Vagina (tissue), 2 donors: ENCODE measurements at places on chromosomes 6 and 20.

DNA sequence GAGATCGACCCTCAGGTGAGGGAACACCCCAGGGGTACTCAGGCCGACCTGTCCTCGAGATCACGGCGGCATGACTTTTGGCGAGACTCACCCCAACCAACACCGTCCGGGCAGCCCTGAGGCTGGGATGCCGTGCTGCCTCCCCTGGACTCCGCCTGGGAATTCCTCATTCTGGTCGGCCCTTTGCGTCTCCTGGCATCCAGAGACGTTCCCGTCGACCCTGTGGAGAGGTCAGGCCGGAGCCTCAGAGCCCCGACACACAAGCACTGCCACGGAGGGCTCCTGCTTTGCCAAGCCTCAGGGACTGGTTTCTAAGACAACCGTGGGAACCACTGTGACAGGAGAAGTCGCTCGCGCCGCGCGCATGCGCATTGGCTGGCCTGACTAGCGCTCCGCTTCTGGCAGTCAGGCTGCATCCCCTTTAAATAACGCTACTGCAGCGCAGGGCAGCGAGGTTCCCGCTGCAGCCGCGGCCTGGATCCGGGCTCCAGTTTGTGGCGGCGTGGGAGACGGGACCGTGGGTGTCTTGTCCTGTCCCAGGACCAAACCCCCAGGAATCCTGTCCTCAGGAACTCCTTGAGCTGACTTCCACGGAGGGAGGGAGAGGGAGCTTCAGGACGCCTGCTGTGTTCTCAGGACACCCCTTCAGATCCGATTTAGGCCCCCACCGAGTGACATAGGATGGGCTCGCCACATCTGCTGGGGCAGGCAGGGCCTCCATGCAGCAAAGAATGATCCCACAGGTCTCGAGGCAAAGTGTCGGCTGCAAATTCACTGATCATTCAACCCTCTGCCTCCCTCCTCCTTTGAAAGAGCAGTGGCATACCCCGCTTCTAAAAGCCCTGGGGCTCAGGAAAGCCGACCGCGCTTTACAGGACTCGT lies 163.2 kb upstream of the ZNF337 start:
- no peak for DNase-seq

DNA sequence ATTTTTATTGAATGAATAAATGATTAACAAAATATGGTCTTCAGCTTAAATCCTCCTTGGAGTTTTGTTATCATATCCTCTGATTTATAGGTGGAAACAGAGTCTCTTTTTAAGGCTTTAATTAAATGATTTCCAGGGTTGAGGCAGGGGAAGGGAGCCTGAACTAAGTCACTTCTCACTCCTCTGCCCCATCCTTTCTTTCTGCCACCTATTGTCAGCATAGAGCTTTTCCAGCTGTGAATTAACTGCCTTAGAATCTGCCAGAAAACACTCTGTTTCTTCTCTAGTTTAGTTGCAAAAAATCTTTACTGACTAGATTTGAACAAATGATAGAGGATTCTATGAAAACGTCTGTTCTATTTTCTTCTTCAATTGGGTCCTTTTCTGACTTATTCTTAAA lies 9.8 kb downstream of the OGFRL1 start:
- no peak for DNase-seq

DNA sequence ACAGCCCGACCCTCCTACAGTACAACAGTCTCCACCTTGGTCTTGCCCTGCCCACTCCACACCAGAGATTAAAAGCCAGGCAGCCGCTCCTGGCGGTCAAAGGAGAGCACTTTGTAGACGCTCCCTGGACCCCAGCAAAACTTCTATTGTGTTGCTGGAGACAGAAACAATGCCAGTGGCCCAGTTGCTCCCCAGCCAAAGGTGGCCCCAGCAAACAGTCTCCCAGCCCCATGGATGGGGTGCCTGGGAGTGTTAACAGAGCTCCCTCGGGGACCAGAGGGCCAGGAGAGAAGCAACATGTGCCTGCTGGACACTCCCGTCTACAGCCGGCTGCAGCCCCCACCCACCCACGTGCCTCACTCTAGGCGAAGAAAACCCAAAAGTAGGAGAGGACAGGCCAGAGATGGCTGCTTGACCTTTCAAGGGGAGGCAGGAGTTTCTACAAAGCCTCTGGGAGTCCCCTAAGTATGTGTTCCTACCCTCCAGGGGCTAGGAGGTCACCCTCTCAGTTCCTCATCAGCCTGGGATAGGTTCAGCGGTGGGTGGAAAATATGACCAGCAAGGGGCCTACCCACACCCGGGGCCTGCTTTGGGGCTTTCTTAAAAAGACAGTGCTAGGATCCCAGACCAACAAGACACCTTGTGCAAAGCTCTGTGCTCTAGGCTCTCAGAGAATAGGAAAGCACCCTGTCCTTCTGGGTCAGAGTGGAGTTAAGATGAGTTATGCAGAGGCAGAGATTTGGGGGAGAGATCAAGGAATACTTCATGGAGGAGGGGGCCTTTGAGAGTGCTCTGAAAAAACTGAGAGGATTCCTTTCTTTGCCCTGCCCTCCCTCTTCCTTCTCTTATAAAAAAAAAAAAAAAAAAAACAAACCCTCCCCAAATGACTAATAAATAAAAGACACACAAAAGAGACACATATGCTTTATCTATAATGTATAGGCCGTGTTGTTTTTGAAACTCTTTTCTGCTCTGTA lies 19.0 kb upstream of the PREX1 start:
- no peak for DNase-seq

DNA sequence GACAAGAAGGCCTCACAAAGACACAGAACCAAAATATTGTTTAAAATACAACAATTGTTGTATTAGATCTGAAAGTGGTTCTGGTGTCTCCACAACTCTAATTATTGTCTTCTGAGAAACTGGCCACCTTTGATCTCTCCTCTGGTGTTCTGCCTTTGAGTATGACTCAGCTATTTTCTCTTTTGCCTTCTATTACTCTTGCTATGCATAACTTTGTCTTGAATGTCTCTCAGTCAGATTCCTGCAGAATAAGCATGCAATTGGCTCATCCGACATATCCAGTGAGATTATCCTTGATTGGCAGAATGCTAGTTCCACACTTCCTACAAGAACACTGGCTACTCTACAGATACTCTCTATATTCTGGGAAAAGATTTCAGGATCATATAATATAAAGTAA lies 14.3 kb upstream of the EPM2A start:
- no peak for DNase-seq

DNA sequence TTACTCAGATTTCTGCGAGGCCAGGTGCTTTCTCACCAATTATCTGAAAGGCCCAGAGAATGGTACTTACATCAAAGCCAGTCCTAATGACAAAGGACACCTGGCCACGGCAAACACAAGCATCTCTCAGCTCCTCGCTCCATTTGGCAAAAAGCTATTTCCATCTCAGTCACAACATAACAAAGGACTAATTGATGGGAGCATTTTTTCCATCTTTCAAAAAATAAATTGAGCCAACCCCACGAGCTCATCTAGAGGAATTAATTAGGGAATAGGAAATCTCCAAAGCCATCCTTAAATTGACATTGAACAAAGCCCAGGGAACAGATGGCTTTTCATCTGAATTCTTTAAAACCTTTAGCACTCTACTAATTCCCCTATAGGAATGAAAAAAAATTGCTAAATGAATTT lies 236.7 kb downstream of the HAO1 start:
- DNase-seq = no peak

GRCh38 chr20:49400904-49401303 lies 81.6 kb downstream of the KCNB1 start:
- no peak for DNase-seq

GRCh38 chr6:91659891-91660290 lies 1073.0 kb upstream of the MAP3K7 start:
- no peak for DNase-seq

GRCh38 chr6:165762876-165763275 lies 99.8 kb upstream of the PDE10A start:
- DNase-seq = no peak

DNA sequence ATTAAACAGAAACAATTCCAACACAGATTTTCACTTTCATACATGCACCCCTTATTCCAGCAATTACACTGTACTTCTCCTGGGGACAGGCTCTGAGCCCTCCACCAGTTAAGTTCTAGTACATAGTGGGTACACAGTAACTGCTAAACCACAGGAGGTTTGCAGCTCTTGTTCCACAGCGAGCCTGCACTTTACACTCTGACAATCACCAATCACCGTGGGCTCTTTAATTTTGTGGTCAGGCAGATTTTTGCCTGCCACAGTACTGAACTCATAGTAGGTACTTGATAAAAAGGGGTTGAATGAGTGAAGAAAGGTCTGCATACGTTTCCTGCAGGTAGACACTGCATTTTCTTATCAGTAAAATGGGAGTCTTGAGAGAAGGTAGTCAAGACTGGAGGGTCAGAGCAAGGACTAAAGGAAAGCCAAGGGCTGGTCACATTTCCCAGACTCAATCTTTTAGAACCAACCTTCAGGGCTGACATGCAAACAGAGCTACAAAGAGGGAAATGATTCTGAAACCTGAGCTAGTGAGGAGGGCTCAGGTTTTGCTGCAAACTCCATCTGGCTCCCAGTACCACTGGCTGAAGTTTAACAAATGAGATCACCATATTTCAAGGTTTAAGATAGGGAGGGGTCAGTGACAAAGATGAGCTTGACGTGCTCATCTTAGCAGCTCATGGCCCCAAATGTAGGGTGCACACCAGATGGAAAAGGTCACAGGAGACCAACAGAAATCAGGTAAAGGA lies 404.6 kb downstream of the BTBD9 start:
- no peak for DNase-seq

DNA sequence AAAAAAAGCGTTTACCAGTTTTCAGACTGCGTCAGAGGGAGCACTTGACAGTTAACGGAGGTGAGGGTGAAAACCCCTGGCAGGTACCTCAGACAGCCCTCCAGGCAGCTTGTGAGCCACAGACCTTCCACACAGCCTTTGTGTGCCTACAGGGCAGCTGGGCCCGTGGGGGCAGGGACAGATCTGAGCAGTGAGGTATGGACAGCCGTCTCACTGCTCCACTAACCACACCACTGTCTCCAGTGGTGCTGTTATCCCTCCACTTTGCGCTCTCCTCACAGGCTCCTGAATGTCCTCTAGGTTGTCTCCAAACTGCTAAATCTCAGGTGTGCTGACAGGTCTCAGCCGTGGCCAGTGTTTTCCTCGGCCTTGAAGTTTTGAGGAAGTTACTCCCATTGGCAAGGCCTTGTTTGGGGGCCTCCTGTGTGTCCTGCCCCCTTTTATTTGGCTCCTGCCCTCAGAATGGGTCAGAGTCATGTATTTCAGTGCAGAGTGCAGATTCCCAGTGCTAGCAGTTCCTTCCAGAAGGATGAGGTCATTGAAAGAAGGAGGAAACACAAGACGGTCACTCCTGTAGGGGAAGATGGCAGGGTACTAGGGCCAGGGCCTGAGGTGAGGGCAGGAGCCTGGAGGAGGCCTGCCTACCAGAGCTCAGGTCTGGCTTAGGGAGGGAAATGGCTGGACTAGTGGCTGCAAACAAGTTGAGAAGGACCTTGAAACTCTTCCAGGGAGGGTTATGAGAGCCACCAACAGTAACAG lies 11.8 kb downstream of the GFRA4 start:
- peak; percentile 87 for DNase-seq

DNA sequence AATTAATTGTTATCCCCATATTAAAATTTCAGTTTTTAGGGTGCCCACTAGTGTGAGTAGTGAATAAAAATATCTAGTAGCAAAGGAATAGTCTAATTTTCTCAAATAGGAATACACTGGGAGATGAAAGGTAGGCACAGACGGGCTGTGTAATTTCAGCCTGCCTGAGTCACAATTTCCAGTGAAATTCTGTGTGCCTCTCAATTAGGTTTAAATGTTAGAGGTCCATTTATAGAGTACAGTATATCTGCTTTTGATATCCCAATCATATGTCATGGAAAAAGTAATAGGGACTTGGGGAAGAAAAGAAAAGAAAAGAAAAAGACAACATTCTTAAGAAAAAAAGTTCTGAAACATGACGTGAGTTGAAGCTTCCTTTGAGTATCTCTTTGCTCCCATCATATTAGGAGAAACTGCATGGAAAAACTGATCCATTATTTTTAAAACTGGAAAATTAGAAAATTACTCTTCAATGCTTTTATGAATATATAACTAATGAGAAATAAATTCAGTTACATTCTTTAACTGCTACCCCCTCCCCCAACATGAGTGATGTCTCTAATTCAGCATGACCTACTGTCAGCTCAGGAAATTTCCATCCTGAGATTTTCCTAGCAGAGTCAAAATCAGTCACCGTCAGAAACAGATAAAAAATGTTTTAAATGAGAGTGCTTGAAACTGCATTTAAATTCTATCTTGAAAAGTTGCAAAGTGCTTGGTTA lies 473.8 kb upstream of the HSF2 start:
- DNase-seq = no peak

GRCh38 chr6:71138376-71138775 lies 150.2 kb upstream of the OGFRL1 start:
- no peak for DNase-seq

DNA sequence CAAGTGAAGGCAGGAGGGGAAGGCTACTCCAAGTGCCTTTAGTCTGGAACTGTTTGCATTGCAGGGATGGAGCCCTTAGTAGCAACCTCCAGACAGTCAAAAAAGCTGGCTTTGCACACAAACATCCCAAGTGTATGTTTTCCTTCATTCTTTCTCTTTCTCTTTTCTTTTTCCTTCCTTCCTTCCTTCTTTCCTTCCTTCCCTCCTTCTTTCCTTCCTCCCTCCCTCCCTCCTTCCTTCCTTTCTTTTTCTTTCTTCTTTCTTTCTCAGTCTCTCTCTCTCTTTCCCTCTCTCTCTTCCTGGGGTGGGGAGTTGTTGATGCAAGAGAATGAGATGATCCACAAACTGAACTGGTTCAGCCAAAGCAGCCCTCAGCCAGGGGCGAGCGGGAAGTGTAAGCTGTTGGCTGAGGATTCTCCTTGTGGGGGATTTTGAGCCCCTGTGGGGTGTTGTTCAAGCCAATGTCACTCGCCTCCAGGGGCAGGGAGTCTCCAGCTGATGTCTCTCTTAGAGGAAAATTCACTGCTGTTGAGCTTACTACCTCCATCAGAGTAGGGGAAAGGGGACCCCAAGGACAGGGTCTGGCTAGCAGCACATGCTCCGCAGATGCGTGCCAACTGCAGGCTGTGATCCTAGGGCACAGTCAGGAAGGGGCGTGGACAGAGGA lies 11.7 kb downstream of the RSPO4 start:
- no peak for DNase-seq

DNA sequence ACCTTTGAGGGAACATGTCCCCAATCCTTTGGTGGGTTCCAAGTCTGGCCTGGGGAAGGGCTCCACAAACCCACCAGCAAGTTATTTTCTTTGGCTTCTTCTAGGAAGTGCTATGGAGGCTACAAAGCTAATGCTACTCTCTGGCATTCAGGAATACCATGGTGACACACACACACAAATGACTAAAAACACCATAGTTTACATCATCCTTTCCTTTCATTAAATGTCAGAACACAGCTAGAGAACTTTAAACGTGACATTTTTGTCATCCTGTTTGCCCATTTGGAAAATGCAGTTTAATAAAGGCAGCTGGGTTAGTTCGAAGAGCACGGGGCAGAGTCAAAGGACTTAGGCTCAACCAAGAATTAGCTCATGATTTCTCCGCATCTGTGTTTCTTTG lies 40.2 kb upstream of the PROKR2 start:
- DNase-seq = no peak

DNA sequence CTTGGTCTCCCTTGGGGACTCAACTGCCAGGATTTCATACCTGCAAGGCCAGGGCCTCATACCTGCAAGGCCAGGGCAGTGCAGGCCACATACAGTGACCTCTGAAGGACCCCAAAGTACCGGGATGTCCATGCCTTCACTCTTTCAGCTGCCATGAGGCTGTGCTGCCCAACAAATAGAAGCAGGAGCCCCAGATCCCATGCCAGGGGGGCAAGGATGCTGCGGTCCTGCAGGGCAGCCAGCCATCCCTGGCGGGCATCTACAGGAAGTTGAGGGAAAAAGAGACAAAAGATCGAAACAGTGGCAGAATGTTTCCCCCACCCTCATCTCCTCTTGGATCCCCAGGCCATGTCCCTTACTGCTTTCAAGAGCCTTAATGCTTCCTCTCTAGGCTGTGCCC lies 799 bp downstream of the NRM start:
- DNase-seq = no peak
